ENCODE measurements at places on chromosomes 5 and 9.

- DNase-seq: no peak
These were observed 80.2 kb downstream of the TMC1 start for GRCh38 chr9:72601615-72602014.

GRCh38 chr9:126170286-126170823 is 156.3 kb upstream of the MVB12B start:
- DNase-seq: no peak

DNA sequence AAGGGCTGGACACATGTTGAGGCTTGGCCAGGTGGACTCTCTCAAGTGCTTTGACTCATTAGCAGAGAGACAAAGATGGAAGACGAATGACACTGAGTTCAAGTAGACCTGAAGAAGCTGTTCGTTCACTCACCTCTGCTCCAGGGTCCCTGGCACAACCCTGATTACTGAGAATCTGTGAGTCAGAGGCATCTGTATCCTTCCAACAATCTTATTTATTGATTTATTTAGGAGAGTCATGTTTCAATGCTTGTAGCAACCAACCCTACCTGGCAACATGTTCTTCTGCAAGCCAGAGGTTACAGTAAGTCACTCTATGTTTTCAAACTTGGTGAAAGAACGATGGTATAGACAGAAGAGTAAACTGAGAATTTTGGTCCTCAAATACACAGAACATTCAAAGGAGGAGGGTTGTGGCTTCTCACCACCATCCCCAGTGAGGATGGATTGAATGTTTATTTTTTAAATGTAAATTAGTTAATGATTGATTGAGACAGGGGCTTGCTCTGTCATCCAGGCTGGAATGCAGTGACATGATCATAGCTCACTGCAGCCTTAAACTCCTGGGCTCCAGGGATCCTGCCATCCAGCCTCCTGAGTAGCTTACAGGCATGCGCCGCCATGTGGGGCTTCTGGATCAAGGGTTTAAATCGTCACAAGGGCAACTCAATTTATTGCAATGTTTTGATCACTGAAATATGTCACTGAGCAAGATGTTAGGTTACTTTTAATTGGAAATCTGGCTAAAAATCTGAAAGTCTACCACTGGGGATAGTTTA is 55.7 kb upstream of the CARTPT start:
- DNase-seq: no peak

- DNase-seq: no peak
These were observed 229.2 kb upstream of the FAM174A start for GRCh38 chr5:100306000-100306399.

GRCh38 chr5:87300744-87301143 is 33.1 kb downstream of the RASA1 start:
- DNase-seq: peak; percentile 94

DNA sequence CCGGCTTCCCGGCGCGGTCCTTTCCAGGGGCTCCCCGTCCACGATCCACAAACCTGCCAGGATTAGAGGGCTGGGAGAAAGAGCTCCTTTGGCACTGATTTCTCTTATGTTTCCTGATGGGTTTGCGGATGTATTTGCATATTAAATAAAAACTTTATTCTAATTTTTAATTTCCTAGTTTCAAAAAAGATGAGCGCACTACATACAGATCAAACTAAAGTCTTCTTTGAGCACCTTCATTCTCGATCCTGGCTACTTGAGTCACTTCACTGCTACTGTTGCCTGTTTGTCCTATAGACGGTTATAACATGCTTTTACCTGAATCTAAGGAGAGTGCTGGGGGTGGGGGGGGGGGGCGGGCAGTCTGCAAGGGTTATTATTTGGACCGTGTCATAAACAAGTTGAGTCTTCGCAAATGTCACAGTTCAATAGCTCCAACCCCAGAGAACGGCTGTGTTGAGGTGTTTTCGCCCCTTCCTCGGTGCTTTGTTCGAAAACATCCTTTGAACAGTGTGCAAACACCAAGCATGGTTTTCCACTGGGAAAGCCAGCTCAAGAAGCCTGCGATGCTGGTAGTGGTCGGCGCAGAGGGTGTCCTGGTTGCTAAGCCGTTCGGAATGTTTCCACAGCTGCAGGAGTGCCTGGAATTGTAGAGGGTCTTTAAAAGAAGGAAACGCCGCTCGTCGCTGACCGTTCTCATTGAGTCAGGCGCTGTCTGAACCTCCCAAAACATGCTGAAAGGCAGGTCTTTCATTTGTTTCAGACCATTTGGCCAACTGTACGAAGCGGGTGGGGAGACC is 1.1 kb upstream of the STK10 start:
- DNase-seq: no peak

- DNase-seq: no peak
These were observed 79.7 kb upstream of the ICE1 start for GRCh38 chr5:5342784-5343183.

DNA sequence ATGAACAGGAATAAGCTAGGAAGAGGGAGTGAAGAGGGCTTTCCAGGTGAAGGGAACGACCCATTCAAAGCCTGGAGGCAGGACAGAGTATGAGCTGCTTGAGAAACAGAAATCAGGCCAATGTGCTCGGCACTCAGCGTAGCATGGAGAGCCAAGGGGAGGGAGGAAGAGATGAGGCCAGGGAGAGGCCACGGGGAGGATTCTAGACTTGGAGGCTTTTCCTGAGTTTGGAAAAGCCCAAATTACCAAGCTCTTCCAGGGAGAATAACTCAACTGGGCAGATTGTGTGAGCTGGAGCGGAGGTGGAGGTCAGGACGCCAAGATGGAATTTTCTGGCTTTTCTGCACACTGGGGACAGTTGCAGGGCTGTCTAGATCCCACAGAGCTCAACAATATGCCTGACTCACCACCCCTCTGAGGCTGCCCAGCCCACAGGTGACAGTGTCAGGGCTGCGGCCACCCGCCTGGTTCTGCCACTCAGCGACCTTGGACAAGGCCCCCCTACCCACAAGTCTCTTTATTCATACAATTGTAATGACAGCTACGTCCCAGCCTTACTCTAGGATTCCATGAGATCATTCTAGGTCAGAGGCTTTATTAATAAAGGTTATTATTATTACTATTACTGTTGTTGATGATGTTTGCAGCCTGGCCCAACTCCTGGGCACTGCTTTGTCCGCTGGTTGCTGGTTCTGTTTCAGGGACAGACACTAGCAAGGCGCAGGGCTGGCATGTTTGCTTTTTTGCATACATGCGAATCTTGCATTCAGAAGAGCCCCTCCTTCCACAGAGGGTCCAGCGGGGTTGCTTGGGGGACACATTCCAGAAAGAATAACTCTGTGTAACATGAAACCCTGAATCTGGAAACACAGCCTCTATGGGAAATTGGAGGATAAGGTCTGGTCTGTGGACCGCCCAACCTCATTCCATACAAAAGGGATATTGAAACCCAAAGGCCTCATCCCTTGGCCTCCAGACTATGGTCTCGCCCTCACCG is 9.4 kb upstream of the LMX1B start:
- DNase-seq: no peak

DNA sequence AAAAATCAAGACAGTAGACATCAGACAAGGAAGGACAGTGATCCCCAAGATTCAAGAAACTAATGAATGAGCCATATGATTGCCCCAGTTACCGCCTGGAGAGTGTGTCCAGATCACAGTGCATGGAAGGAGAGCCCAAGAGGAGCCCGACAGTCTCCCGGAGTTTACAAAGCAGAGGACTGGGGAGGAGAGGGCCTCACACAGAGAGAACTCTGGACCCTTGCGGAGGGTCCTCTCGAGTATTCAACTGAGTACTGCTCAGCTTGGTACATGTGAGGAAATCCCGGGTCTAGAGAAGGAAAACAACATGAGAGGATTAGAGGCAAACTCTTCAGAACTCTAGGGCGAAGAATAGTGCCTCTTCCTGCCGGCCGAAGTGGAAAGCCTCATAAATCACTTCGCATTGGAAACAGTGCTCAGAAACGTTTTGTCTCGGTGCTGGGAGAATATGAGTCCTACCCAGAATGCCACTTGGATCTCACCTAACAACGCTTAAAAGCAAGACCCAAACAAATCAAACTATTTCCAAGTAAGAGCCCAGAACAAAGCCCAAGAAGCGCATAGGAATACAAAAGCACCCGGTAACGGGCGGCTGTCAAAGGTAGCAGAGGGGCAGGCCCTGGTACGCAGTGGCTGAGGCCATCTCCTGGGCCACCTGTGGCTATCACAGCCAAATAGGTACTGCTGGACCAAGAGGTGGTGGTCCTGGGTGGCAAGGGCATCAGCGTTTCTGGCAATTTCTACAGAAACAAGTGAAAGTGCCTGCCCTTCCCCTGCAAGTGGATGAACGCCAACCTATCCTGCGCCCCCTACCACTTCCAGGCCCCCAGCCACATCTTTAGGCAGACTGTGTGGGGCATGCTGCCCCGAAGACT is 36.0 kb downstream of the FAM78A start:
- no peak for DNase-seq

GRCh38 chr5:176771102-176771845 is 39.1 kb upstream of the UNC5A start:
- no peak for DNase-seq

DNA sequence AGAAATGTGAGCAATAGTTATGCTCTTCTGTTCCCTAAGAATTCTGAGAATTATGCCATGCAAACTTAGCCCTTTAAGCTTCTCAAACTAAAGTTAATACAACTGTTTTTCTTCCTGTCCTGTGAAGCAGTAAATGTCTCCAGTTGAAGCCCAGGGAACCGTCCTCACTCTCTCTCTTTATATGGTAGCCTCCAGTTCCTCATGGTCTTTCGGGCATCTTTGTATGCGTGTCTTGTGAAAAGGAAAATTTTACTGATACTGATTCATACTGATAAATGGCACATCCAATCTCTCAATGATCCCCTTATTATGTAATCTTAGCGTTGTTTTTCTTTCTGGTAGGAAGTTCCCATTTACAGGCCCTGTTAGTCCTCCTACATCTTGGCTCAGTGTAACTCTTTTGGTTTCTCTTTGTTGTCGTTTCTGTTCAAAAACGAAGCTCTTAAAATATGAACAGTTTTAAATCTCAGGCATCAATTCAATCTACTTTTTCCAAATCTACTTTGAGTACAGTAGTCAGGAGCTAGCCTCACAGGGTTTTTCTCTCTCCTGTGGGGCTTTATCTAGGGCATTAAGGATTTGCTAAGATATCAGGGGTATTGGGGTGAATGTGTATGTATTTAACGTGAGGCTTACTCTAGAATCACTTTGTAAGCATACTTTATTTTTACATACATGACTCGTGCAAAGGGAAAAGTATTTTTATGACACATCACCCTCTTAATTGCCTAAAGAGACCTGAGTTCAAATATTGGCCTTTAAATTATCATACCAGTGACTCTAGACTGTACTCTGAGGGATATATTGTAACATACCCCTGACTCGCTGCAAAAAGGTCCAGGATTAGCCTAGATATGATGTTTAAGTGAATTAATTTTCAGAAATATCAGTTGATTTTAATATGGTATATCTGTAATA is 258.0 kb downstream of the NR3C1 start:
- DNase-seq: no peak

DNA sequence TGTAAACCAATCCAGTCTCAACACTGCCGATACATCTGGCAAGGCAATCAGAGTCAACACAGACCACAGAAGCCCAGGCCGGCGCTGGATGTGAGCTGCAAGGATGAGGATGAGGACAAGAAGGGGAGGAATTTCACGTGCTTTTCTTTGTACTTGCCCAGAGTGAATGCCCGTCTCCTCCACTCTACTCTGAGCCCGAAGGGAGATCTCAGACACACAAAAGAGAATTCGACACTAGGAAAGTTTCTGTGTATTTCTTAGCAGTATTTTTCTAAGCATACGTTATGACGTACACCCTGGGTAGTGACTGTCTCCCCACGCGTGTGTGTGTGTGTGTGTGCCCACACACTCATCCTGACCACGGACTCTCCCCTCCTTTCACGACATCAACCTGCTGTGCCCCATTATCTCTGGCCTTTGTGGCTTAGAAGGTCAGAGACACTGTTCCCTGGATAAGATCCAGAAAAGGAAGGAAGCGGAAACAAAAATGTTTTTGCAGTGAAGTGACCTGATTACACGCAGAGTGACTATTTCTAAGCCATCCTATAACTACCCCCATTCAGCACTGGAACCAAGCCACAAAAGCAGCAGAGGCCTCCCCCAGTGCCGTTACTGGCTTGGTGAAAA is 227.3 kb upstream of the DAPK1 start:
- peak; percentile 76 for DNase-seq

DNA sequence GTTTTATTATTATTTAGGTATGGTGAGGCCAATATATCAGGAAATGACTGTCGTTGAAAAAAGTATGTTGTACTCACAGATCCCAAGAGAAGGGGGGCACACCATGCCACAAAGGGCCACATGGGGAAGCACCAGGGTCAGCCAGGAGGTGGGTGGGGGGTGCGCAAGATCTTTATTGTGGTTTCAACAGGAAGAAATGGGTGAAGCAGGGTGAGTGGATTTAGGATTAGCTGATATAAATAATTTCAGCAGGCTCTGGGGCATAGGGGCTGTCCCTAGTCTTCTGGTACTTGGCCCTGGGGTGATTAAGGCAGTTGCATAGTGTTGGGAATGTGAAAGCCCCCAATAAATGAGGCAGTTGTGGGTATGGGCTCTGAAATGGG is 8.6 kb downstream of the PDCD1LG2 start:
- DNase-seq: no peak

DNA sequence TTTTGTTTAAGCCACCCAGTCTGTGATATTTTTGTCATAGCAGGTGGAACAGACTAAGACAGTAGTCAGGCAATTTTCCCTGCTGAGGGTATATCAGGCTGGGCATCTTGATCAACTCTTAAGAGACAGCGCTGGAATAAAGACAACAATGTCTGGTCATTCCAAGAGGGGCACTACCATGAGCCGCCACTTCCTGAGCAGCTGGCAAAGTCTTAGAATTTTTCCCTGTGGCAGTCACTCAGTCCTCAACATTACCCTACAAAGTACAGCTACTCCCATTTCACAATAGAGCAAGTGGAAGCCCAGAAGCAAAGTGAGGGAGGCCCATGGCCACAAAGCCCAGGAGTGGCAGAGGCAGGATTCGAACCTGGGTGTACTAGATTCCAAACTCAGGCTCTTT is 74.8 kb downstream of the SH3PXD2B start:
- no peak for DNase-seq

DNA sequence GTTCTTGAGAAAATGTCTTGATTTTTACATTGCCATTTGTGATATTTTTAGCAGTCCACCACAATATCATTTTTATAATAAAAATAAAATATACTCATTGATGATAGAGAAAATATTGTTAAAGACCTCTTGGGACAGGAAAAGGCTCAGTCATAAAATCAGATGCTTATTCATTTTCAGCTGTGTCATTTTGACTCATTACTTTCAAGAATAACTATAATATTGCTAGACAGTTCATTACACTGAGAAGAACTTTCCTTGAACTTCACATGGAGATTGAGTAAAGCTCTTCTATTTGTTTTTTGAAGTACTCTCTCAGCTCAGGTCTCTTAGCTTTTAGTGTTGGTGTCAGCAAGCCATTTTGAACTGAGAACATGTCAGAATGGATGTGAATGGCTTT is 8.5 kb upstream of the MEIKIN start:
- DNase-seq: no peak

- DNase-seq: peak; percentile 83
These were observed at the start of gene INSYN2B for GRCh38 chr5:169980418-169981053. TSS of gene INSYN2B (minus strand) at chr5:169980495. CDS start at chr5:169883898, 96,597 bp downstream.
